ENCODE measurements at places on chromosomes 6 and 20.

GRCh38 chr6:167103041-167103891 is 19.6 kb upstream of the CCR6 start:
- DNase-seq = no peak

DNA sequence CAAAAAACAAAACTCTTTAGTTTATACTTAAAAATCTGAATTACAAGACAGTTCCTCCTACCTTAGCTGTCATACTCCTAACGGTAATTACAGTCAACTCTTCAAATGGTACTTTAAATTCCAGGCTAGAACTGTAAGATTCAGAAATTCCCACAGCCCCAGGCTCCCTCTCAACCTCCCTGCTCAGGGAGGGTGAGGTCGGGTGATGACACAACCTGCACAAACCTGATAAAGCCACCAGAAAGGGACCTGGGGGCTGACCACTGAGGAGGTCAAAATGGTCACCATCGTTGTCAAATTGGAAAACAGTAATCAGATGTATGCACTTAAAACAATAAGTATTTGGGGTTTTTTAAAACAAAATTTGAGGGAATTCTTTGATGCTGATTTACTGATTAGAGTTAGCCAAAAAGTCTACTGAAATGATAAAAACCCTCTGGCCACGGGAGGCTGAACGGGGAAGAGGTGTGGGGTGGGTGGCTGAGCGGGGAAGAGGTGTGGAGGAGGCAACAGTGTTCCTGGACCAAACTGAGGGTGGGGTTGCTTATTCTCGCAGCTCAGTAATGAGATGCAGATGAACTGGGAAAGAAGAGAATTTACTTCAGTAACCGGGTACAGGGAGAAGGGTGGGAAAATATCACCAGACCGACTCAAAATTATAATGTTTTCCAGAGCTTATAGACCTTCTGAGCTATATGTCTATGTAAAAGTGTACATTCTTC is 52.4 kb downstream of the SLC22A1 start:
- DNase-seq = no peak

- DNase-seq = no peak
Observed at GRCh38 chr6:129648819-129649491, 61.0 kb downstream of the ARHGAP18 start.

- no peak for DNase-seq
Observed at GRCh38 chr6:119330520-119331113, 18.9 kb downstream of the MAN1A1 start.

- no peak for DNase-seq
Observed at GRCh38 chr20:7085467-7085866, 318.0 kb downstream of the BMP2 start.

DNA sequence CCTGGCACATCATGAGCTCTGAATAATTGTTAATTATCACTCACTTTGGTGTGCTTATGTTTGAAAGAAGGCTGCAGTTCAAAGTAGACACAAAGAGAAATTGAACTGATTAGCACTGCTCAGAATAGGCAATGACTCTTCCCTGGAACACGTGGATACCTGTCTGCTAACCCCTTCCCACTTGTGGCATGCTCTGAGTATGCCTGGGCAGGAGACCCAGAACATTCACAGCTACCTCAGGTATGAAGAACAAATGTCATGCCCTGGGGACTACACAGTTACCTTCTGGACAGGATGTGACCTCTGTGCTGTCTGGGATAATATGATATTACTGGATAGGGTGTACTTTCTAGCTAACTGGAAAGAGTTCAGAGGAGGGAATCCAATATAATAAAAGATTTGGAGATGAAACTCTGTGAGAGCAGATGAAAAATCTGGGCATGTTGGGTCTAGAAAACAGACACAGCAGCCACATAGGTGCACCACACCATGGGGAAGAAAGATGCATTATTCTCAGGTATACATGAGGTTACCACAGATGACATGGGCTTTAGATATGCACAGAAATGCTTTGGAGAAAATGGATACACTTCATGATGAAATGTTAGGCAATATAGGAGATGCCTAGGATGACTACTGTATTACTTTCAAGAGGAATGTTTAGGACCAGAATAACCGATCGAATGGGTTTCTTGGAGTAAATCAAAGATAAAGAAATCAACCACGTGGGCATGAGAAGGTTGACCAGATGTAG is 324.2 kb upstream of the PREP start:
- no peak for DNase-seq

- DNase-seq = peak; percentile 61
Observed at GRCh38 chr20:8621001-8621400, 447.9 kb upstream of the PLCB4 start.

- no peak for DNase-seq
Observed at GRCh38 chr20:41440882-41441281, 74.3 kb upstream of the EMILIN3 start.

- peak; percentile 32 for DNase-seq
Observed at GRCh38 chr6:116371120-116371917, 572 bp downstream of the DSE start.

- DNase-seq = no peak
Observed at GRCh38 chr6:87907521-87907920, 140.1 kb upstream of the SPACA1 start.

GRCh38 chr20:38805958-38806854 is 709 bp downstream of the PPP1R16B start:
- DNase-seq = no peak

- DNase-seq = peak; percentile 18
Observed at GRCh38 chr6:87848616-87849015, 146.6 kb upstream of the AKIRIN2 start.

DNA sequence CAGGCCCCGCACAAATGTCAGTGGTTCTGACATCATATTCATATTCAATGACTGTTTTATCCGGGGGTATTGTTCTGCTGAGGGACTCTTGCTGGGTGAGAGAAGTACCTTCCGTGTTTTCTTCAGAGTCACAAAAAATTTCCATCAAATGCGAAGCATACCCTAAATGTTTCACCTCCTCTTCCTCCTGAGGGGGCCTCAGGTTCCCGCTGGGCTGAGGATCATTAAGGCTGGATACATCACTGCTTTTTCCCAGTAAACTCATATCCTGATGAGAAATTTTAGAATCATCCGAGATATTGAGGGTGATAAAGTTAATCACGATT is 42.8 kb downstream of the IL20RA start:
- no peak for DNase-seq

GRCh38 chr20:23200914-23201313 is 114.8 kb upstream of the CD93 start:
- DNase-seq = no peak

DNA sequence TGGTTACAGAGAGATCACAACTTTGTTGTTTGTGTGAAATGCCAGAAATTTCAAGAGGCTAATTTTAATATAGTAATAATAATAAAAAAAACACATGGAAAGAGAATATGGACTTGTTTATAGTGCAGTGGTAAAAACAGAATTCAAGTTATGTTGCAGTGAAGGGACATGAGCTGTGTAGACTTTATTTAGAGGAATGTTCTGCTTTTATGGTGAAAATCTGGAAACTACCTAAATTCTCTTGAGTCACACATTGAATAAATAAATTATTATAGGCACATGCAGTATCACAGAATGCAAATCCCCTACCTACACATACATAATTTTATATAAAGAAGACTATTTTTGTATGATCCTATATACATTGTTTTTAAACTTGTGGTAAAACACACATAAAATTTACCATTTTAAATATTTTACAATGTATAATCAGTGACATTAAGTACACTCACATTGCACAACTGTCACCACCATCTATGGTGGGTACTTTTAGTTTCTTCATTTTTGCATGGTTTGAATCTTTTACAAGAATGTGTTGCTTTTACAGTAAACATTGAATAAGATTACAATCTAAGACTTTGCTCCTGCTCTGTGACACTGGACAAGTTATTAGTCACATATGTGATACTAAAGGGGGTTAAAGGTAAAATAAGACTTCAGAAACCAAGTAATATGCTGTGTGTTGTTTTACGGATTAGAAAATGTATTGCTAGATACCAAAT is 107.4 kb downstream of the B3GAT2 start:
- DNase-seq = no peak

DNA sequence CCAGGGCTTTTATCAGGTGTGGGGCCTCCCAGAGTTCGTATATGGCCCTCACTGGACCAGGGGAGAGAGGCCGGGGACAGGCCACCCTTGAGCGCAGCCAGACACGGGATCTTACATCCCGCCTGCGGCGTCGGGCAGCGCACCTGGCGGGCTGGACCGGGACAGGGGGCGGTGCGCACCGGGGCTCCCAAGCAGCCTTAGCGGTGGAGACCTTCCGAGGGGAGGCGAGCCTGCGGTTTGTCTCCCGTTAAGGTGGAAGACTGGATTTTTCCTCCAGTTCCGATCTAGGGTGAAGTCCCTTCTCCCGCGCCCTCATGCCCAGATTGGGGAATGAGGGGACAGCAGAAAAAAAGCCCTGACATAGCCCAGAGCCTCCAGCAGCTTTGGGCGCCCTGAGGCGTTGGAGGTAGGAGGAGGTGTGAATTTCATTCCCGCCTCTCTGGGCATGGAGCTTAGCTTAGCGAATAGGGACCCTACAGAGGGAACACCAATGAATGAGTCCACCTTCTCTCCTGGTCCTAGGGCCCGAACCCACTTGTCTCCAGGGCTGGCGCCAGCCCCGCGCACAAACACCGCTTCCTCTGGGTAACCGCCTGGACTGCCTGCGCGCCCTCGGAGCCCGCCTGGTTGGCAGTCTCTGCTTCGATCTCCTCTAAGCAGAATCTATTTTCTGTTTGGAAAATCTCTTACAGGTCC is 6.7 kb upstream of the LAMP5 start:
- no peak for DNase-seq

- DNase-seq = peak; percentile 9
Observed at GRCh38 chr6:130394246-130394645, 28.4 kb downstream of the TMEM200A start.

- DNase-seq = no peak
Observed at GRCh38 chr6:72533606-72534005, 88.3 kb upstream of the KCNQ5 start.

DNA sequence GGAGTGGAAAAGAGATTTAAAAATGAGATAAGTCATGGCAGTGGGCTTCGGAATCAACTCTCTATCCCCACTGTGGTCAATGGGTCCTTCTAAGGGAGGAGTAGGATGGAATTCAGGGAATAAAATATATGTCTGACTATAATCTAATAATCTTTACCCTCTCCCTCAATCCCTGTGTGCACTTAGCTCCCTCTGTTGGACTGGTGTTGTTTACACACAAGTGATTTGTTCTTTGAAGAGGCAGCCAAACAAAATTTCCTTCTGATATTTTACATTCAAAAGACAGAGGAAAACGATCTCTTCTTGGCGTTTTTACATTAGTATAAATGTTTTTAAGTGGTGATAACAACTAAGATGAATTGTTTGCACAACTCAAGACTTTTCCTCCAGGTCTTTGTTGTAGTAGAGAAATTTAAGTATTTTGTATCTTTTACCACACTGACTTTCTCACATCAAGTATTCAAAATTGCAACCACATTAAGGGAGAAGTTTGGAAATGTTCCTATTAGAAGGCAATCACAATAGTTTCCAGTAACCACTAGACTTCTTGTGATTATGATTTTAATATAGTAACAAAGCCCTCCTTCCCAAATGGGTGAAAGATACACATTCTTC is 317.8 kb downstream of the CENPW start:
- peak; percentile 3 for DNase-seq

DNA sequence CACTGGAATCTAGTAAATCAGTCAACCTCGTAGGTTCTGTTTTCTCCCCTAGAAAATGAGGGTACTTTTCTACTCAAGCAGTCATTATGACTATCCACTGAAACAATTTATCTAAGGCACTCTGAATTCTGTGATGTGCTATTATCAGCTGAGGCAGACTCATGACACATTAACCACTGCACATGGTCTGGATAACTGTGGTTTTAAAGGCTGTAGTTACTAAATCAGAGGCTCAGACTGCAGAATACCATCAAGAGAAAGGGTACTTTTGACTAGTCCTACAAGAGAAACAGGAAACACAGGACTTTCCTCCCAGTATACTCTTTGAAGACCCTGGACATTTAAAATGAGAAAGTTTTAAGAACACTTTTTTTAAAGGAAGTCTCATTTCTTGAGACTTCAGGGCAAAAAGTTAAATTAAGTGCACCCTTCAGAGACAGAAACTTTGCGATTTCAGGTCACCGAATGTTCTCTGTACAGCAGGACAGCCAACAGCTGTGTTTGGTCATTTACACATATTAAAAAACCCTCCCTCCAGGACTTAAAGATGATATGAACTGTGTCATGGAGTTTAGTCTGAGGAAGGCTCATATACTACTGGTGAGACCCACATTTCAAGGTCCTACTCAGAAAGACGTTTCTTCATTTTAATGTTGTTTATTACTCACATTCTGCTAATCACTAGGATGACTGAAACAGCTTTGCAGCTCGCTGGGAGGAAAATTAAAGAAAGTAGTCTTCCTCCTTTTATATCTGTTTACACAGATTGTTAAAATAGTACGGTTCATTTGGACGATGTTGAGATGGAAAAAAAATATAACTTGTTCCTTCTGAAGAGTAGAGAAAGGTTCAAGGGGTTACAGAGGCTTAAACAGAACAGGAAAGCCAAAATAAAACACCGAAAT is 19.9 kb downstream of the ATXN1 start:
- no peak for DNase-seq

GRCh38 chr6:31865205-31866118 is 2.8 kb upstream of the NEU1 start:
- no peak for DNase-seq

DNA sequence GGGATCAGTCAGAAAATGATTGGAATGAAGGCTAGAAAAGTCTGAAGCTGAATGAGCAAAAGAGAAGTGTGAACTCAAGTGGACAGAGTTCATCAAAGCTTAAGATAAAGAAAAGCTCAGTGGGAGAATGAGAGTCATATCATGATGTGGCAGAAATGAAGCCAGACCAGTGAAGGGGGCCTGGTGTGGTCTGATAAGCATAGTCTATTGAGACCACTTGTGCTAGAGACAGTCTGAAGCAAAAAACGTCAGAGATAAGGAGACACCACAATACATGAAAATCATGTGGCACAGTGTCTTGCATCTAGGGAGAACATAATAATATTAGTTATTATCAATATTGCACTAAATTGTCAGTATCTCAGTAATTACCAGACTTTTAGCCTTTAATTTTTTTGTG is 601.5 kb downstream of the UTRN start:
- DNase-seq = no peak

DNA sequence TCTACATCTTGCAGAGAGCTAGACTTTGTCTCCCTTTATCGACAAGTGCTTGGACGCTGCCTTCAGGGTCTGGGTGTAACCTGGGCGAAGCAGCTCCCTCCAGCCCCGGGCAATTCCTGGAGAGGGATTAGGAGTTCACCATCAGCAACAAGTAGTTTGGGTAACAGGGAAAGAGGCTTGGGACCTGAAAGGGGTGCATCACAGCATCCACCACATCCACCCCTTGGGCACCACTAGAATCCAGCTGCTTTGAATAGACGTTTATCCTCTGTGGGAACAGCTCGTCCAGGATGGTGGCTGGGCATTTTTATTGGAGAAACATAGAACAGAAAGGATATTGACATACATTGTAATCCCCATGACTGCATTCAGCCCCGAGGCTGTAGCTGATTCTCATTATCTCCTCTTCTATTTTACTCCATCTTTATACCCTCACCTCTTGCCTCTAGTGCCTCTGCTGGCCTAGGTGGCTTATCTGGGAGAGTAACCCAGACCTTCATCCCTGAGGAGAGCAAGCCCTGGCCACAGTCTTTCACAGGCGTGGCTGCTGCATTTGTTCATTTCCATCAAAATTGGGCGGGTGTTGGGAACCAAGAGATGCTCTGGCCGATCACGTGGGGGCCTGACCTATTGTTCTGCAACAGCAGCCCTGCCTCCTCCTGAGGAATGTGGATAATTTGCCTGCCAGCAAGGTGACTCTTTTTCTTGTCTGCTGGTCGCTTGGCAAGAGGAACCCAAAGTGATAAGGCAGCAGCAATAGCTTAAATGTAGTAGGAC is 109.2 kb upstream of the RALGAPA2 start:
- no peak for DNase-seq
